ENCODE measurements at places on chromosomes 5 and 9.

DNA sequence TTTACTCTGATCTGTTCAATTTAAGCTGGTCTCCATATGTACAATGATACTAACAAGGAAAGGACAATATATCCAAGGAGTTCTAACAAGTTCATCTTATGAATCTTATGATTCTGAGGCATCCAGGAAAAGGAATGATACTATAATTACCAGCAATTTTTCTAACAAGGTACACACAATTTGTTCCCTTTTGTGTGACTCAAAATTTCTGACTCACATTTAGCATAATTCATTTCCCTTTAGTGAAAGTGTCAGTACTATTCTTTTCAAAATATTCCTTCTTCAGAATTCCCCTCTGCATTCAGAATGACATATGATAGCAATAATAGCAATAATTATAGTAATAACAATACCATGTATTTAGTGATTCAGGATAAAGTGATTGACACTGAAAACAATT lies 594.8 kb downstream of the DMRTA1 start:
- no peak for DNase-seq

GRCh38 chr9:82488313-82489200 lies 500.0 kb downstream of the SPATA31D1 start:
- DNase-seq, result no peak

GRCh38 chr5:32534041-32534440 lies 51.3 kb upstream of the SUB1 start:
- no peak for DNase-seq

GRCh38 chr9:10633785-10634184 lies 21.0 kb upstream of the PTPRD start:
- no peak for DNase-seq

GRCh38 chr9:70112981-70113380 lies 69.3 kb downstream of the MAMDC2 start:
- DNase-seq, result peak; percentile 67

DNA sequence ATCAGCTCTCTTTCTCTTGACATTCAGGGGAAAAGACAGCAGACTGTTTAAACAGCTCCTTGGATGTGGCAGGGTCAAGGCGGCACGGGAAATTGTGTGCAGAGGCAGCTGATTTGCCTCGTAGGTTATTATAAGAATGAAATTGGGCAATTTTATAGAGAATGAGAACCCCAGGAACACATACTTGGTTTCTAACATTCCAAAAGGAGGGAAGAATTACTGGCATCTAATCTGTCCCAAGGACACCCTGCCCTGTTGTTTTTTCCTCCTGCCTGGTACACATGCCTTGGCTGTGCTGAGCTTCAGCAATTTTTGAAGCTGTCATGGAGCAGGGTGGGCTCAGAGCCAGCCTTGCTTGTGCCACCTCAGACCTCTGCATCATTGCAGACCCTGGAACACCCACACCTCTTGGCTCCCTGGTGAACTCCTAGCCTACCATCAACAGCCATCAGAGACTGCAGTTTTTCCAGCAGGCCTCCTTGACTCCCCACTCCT lies 143.6 kb downstream of the BOD1 start:
- no peak for DNase-seq

DNA sequence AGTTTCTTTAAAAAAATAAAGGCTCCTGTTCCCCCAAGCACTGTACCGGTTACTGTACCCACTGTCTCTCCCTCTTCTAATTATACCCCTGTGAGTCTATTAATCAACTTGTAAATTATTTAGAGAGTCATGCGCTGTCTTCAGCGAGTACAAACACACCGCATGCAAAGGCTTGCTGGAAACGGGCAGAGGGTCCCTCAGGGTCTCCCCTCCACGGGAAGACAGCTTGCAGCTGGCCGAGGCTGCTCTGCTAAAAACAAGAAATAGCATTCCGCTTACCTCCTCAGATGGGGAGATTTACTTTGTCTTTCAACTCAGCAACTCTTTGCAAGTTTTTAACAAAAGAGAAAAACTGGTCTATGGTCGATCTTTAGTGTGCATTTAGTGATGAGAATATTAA lies 71.8 kb downstream of the AK8 start:
- no peak for DNase-seq

- DNase-seq, result no peak
These were observed 3.4 kb upstream of the CCNO start for GRCh38 chr5:55236800-55237199.

DNA sequence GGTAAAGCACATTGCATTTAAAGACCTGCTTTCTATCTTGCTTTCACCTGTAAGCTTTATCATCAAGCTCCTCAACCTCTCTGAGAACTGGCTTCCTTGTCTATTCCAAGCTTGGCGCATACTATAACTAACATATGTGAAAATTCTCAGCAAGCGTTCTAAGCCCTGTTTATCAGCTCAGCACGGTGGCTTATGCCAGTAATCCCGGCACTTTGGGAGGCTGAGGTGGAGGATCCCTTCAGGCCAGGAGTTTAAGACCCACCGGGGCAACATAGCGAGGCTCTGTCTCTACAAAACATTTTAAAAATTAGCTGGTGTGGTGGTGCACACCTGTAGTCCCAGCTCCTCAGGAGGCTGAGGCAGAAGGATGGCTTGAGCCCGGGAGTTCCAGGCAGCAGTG lies 1.6 kb upstream of the ATP6V0E1 start:
- no peak for DNase-seq

DNA sequence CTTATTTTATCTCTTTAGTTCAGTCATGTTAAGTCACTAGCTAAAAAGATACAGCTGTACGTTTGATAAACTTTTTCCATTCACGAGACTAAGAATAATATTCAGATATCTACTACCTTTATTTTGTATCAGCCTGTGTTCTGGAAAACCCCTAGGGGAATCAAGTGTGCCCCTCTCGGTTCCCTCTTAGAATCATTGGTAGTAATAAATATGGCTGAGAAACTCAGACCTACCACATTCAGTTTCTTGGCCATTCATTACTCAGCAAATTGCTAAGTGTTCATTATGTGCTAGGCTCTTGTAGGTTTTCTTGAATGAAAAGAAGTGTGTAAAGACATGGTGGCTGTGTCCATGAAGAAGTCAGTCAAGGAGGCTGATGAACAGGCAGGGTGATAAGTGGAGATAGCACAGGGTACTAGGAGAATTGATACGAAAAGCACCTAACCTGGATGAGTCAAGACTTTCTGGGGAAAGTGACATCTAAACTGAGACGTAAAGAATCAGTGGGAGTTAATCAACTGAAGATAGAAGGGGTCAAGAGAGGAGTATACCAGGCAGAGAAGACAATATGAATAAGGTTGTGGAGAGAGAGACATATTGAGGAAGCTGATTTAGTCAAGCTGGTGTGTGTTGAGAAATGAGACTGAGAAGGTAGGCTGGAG lies 86.2 kb downstream of the CSNK1G3 start:
- no peak for DNase-seq

- DNase-seq, result no peak
These were observed 17.5 kb downstream of the KCNT1 start for GRCh38 chr9:135719472-135719871.

GRCh38 chr5:59491945-59492344 lies 401.6 kb downstream of the PDE4D start:
- no peak for DNase-seq

GRCh38 chr5:125537661-125538060 lies 791.2 kb upstream of the ZNF608 start:
- DNase-seq, result no peak

Measured in DMS53 (cell line).